ENCODE measurements at places on chromosomes 3 and 15. TPM values are rescaled to one million over a fixed set of nuclear protein-coding genes. Genes with fewer than 3 reads are reported as not detected.

MYRIP gene
- polyA plus RNA-seq, result 1.9 TPM

LMOD3 gene
- polyA plus RNA-seq, result 0.10 TPM

RTP1 gene
- not detected for polyA plus RNA-seq

STARD5 gene
- 5.7 TPM for polyA plus RNA-seq

FBXO40 gene
- polyA plus RNA-seq, result not detected

- DNase-seq, result no peak
Observed at GRCh38 chr3:10268930-10269329, 20.7 kb downstream of the TATDN2 start.

DNA sequence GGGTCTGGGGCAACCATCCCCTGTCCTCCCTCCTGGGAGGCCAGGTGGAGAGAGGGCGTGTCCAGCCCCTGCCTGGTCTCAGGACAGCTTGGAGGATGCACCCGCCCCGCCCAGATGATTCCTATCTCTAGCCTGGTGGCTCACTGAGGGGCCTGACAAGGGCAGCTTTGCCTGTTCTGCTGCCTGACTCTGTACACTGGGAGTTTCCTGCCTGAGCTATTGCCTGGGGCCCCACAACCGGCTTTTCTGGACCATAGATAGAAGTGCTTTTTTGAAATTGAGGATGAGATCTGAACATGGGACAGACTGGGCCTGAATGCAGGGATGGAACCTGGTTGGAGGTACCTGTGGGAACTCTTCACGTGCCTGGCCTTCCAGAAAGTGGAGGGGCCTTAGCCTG, 751 bp upstream of the PLA2G4E start:
- no peak for DNase-seq

GRCh38 chr15:80292079-80292478, 40.1 kb upstream of the CTXND1 start:
- DNase-seq, result no peak

DNA sequence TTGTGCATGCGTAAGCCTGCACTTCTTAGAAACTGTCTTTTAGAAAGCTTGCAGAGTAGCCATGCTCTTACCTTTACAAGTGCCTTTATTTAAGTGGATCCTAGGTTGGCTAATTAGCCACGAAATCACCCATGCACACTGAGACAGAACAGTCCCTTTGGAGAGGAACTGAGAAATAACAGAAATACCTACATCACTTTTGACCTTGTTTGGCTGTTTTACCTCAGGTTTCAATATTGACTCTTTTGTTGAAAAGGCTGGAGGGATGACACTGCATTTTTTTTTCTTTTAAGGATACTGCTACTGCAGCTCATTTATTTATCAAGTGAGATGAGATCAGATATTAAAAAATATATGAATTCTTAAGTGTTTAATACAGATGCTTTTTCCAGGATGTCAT, 155.6 kb upstream of the GOLIM4 start:
- DNase-seq, result no peak

GRCh38 chr3:12954891-12955650, 113.7 kb upstream of the RPL32 start:
- no peak for DNase-seq

- no peak for DNase-seq
Observed at GRCh38 chr15:50390554-50391264, 33.5 kb upstream of the USP8 start.

DNA sequence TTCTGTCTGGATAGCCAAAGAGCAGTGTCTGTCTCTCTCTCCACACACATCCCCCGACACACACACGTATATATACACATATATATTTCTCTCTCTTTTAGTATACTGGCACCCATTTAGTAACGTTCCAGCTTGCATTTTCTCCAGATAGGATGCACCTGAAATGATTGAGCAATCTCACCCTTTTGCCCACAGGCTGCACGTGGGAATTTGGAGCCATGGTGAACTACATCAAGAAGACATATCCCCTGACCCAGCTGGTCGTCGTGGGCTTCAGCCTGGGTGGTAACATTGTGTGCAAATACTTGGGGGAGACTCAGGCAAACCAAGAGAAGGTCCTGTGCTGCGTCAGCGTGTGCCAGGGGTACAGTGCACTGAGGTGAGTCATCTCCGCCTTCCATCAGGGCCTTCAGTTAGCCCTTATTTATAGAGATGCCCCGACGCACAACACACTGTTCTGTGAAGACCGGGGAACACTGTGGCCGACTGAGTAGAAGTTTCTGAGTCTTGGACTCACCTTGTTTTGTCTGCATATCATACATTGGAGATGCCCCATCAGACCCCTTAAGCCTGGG, 45.7 kb downstream of the RLBP1 start:
- no peak for DNase-seq

GRCh38 chr15:36645106-36645505, 65.7 kb downstream of the CDIN1 start:
- DNase-seq, result no peak

DNA sequence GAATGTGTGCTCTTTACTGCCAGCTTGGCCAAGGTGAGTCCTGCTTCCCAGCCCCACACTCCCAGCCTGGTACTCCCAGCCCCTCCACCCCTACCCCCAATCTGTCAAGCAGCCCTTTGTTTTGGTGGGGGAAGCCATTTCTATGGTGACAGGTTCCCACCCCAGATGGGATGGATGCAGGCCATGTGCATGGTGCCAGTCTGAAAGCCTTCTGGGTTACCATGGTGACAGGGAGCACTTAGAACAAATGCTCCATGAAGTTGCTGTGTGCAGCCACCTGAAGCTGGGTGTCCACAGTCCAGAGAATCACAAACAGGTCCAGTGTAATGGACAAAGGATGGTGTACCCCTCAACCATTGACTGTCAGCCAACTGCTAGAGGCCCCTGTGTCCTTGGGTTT, 19.1 kb upstream of the VILL start:
- DNase-seq, result no peak

DNA sequence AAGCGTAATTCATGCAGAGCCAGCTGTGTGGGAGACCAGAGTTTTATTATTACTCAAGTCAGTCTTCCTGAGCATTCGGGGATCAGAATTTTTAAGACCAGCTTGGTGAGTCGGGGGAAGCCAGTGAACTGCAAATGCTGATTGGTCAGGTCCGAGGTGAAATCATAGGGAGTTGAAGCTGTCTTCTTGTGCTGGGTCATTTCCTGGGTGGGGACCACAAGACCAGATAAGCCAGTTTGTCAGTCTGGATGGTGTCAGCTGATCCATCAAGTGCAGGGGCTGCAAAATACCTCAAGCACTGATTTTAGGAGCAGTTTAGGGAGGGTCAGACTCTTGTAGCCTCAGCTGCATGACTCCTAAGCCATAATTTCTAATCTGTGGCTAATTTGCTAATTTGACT, 228.1 kb upstream of the ATP10A start:
- no peak for DNase-seq

DNA sequence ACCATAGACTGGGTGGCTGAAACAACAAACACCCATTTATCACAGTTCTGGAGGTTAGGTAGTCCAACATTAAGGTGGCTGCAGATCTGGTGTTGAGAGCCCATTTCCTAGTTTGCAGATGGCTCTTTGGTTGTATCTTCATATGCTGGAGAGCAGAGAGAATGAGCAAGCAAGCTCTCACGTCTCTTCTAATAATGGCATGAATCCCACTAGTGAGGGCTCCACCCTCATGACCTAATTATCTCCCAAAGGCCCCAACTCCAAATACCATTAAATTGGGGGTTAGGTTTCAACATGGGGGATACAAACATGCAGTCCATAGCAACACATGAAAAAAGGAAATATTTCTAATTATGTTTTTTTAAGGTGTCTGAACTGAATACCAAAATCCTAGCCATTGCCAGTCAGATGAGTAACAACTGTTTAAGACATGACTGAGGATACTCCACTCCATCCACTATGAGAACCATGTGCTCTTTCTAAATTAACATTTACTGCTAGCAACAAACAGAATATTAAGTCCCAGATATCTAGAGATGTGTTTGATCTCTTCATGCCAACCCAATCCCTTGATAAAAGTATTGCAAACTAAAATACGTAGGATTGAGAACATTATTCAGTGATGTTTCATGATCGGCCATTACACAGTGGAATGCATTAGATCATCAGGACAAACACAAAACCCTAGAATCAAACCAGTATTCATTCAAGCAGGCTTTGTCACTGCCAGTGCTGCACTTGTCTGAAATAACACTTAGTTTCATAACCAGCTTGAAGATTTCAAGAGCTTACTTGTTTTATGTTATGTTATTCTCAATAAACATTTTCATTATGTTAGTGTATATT, 340.3 kb downstream of the SLC9A9 start:
- DNase-seq, result no peak

DNA sequence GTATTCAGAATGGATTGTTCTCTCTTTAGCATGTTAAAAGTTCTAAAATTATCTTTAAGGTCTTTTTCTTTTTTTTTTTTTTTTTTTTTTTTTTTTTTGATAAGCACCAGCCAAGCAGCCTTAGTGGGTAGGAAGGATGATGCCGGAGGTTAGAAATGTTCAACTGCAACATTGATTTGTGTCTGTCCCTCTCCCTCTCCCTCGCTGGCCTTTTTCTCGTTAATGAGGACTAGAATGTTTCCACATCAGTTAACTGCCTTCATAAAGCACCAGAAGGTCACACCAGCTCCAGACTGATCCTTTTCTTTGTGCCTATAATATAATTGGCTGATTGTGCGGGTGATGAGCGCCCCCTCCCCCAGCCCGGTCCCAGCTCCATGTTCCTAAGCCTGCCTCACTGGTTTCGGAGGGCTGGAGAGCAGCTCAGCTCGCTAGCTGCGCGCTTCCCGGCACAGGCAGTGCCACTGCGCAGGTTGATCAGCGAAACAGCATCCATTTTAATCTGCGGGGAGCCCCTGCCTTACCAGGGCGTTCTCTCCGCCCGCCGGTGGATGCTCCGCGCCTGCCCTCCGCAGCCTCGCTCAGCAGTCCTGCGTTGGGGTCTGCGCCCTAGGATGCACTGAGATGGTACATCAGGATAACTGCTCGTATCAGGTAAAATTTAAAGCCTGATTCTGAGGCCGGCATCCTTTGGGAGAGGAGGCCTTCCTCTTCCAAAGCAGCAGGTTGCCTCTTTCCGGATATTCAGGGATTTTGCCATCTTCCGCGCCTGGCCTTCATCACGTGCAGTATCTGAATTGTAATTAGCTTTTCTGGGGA, 148.9 kb upstream of the IL12A start:
- no peak for DNase-seq

DNA sequence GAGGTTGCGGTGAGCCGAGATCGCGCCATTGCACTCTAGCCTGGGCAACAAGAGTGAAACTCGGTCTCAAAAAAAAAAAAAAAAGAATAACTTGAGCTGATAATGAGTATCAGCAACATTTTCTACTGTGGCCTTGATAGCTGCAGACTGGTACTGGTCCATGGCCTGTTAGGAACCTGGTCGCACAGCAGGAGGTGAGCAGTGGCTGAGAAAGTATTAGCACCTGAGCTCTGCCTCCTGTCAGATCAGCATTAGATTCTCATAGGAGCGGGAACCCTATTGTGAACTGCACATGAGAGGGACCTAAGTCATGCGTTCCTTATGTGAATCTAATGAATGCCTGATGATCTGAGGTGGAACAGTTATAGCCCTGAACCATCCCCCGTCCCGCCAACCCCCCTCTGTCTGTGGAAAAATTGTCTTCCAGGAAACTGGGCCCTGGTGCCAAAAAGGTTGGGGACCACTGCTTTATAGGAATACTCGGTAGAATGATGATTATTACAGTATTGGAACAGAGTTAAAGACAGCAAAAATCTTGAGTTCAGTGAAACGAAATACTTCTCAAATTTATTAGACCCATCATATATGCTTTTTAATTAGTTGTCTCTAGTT, 126.0 kb downstream of the ZNF609 start:
- DNase-seq, result no peak

DNA sequence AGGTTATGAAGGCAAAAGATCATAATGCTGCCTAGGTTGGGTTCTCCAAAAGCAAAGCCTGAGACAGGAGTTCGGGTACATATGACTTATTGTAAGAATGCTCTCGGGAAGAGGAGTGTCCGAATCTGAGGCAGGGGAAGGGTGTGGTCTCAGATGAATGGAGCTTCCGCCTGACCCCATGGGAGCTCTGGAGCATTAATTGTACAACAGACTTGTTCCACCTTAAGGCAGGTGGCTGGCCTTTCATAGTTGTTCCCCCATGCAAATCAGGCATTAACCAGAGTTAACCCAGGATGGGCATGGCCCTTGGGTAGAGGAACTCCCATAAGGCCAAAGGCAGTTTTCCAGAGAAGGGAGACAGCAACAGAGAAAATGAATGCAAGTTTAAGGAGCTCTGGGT, 170.6 kb downstream of the MYRIP start:
- no peak for DNase-seq

DNA sequence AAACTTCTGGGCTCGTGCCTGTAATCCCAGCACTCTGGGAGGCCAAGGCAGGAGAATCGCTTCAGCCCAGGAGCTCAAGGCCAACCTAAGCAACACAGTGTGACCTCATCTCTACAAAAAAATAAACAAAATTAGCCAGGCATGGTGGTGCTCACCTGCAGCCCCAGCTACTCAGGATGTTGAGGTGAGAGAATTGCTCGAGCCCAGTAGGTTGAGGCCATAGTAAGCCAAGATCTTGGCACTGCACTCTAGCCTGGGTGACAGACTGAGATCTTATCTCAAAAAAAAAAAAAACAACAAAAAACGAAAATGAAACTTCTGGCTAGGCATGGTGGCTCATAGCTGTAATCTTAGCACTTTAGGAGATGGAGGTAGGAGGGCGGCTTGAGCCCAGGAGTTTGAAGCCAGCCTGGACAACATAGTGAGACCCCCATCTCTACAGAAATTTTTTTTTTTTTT, 53.7 kb downstream of the PIK3CB start:
- no peak for DNase-seq

DNA sequence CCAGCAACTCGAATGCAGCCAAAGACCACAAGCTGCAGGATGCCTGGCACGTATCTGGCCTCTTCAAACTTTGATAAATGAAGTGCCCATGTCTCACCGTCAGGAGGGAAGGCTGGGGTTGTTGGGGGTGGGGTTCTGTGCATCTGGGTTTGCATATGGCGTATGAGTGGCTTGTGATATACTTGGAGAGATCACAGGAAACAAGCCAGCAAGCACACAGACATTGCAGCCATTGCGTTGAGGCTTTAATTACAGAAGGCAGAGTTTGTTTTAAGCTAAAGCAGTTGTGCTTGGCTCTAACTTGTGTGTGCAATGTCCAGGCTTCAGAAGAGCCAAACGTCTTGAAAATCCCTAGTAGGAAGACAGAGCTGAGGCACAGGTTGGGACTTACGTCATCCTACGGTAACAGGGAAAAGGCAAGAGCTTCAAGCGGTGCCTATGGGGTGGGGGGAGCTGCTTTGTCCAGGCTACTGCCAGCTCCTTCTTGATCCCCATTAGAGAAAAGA, 109.2 kb downstream of the ASB7 start:
- DNase-seq, result no peak

DNA sequence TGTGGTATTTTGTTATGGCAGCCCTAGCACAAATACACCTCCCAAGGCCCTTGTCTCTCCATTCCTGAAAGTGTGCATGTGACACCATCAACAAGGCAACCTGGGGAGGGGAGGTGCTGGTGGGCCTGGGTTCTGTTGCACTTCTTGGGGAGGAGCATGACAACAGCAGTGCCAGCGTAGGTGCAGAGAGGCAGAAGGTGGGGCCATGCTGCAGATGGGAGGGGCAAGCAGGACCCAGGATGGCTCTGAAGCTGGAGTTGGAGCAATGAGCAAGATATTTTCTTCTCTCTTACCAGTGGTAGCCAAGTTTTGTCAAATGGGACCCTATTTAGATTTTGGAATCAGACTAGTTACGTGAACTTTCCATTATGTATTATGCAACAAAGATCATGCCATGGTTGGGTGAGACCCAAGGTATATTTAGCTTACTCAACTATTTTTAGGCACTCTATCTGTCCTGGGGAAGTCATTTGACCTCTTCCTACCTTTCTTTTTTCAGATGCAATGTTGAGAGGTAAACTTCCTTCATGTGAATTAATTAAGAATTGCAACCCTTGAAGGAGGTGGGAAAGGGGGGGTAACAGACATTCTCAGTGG, 3.4 kb downstream of the FYCO1 start:
- no peak for DNase-seq
